ENCODE measurements at places on chromosomes 3 and 15.

DNA sequence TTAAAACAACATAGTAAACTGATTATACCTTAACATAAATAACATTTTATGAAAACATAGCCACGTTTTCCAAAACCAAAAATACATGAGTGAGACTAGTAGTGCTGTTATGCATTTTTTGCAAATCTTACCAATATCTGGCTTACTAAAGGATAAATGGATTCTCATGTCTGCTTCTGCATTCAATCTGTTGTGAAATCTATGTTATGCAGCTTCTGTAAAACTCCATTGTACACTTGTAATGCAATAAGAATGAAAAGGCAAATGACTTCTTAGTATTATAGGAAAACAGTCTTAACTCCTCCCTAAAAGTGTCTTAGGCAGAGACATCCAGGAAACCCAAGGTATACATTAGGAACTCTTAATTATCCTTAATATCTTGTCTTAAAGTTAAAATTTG, 330.9 kb upstream of the THBS1 start:
- no peak for DNase-seq

DNA sequence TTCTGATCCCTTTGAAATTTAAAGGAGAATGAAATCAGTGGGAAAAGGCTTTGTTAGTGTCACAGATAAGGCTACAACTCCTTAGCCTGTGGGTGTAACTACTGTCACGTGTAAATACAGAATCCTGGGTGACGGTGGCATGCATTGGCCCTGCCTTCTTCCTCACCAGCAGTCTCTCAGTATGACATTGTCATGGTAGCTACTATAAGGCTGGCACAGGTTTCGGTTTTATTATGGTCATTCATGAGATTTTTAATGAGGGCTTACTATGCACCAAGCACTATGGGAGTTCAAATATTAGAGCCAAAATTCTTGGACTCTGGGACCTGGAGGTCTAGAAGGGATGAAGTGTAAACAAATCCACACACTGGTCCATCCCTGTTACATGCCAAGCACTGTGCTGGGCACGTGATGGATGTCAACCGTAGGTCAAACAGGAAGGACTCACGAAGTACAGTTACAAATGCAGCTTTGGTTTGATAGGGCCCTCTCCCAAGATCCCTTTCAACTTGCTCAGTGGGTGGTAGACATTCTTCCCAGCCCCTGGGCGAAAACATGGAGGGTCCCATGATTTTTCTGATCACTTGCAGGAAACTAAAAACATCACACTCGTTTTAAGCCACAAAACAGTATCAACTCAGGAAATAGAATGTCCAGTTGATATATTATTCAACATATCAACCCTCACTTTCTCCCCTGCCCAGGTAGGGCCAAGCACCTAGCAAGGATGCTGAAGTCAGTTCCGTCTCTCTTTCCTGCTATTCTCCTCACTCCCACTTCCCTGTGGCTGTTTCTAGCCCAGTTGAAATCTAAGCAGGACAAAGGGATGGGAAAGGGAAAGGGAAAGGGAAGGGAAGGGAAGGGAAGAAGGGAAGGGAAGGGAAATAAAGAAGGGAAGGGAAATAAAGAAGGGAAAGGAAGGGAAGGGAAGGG, 25.3 kb downstream of the BFSP2 start:
- no peak for DNase-seq

- no peak for DNase-seq
These were observed 973.7 kb downstream of the NSUN3 start for GRCh38 chr3:95036526-95037021.

DNA sequence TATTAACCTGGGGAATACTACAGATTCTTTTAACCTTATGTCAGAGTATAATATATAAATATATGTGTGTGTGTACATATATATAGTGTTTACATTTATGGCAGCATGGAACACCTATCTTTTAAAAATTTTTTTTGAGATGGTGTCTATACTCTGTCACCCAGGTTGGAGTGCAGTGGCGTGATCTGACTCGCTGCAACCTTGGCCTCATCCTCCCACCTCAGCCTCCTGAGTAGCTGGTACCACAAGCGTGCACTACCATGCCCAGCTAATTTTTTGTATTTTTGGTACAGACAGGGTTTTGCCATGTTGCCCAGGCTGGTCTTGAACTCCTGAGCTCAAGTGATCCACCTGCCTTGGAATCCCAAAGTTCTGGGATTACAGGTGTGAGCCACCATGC, 18.5 kb upstream of the ERICH6 start:
- no peak for DNase-seq

DNA sequence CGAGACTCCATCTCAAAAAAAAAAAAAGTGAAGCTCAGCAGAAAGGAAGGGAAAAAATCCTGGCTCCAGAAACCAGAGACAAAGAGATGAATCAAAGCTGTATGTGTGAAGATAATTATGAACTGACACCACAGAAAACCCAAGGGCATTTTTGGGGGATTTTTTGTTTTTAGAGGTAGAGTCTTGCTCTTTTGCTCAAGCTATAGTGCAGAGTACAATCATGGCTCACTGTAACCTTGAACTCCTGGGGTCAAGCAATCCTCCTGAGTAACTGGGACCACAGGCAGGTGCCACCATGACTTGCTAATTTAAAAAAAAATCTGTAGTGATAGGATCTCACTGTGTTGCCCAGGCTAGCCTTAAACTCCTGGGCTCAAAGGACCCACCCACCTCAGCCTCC, 22.8 kb downstream of the HCLS1 start:
- DNase-seq = no peak

DNA sequence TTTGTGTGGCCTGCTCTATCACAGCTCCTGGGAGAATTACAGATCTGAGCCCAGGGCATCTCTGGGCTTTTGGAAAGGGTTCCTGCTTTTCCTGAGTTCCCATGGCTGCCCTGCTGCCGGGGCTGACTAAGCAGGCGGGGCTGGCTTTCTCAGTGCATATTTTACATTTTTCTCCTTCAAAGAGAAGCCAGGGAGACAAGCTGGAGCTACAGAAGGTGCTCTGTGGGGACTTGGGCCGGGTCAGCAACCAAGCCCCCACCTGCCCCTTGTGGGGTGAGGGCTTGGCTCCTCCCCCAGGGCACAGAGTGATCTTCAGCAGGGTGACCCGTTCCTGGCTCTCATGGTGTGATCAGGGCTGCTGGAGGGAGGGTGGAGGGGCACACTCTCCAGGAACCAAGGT, 17.4 kb downstream of the ABTB1 start:
- no peak for DNase-seq

- no peak for DNase-seq
These were observed 15.7 kb upstream of the TFRC start for GRCh38 chr3:196097373-196098154.

GRCh38 chr3:140206196-140207040, 271.4 kb downstream of the CLSTN2 start:
- no peak for DNase-seq

DNA sequence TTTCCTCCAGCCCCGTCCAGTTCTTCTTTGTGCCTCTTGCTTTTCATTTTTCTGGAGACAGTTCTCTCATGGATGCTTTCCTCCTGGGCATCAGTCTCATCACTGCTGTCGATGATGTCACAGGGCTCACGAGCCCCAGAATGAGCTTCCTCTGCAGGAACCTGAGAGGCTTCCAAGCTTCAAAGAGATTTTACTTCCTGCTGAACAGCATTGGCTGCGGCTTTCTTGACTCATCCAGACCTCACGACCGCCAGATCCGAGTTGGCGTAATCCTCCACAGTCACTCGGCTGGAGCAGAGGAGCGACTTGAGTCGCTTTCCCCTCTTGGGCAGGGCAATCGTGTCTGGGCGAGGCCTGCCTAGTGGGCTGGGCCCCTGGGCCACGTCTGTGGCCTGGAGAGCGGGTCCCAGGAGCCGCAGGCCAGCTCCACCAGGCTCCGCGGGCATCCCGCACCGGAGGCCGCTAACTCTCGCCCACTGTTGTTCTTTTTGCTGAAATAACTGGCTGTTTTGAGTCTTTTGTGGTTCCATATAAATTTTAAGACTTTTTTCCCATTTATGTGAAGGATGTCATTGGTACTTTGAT, 20.8 kb upstream of the FAN1 start:
- DNase-seq = no peak

DNA sequence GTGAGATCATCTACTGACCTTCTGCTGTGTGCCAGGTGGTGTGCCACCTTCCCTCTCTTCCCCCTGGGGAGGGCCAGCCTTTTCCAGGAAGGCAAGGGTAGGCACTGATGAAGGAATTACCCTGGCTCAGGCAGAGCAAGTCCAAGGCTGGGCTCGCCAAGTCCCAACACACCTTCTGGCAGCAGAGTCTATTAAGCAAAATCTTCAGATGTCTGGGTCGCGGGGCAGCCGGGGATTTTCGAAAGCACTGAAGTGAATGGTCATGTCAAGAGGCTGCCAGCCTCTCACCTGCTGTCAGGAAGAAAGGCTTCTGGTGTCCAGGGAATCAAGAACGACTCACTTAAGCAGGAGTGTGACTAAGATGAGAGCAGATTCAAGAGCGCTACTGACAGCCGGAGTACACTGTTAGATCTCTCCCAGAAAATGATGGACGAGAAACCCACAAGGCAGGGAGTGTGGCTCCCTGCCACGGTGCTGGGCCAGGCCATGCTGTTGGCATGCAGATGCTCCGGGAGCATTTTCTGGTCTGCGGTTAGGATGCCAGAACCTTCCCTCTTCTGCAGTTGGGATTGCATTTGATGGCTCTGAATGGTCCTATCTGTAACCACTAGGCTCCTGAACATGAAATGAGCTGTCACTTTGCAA, 479.8 kb downstream of the SHQ1 start:
- no peak for DNase-seq

DNA sequence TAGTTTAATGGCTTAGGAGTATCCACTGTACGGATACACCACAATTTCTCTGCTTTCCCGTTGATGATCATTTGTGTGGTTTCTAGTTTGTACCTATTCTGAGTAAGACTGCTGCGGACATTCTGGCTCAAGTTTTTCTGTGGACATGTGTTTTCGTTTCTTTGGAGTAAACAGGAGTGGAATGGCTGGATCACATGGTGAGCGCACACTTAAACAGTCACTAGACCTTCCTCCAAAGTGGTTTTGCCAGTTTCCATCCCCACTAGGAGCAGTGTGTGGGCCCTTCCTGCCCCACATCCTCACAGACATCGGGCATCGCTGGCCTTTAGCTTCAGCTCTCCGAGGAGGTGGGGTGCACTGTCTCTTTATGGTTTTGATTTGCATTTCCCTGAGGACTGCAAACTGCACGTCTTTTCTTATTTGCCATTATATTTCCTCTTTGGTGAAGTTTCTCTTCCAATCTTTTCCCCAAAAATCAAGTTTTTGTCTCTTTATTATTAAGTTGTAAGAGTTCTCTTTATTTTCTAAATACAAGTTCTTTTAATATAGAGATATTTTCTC, 94.1 kb downstream of the VGLL4 start:
- DNase-seq = no peak

GRCh38 chr3:1469687-1470086, 376.9 kb downstream of the CNTN6 start:
- no peak for DNase-seq

DNA sequence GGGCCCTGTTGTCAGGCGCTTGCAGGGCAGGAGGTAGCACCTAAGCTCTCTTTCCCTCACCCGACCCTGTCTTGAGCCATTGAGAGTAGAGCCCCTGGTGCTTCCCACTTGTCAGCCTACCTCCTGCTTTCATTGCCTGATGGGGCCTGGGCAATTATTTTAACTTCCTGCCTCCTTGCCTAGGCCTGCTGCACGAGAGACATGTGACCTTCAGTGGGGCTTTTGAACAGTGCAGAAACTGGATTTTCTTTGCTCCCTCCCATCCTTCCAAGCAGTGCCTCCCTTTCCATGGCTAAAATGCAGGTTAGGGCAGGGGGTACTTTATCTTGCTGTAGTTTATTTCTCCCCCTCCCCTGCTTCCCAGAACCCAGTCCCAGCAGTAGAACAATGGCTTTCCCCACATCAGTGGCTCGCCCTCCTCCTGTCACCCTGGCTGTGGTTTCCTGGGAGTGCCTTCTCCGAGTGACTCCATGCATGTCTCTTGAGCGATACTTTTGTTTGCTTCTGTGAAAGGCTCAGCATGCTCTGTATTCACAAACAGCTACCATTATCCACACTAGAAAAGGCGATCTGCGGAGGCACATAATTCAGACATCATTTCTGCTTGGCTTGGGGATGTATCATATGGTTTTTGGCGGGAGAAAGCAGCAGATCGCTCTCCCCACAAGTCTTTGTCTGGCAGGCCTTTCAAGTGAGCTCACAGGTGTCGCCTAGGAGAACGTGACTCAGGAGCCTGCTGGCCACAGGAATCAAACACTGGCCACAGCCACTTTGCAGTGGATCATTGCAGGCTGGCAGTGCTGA, 24.1 kb downstream of the PDIA5 start:
- DNase-seq = no peak
